Epithelial cell of alveolus of lung (primary cell): ENCODE measurements at places on chromosomes 1 and 21. TPM values are rescaled to one million over a fixed set of nuclear protein-coding genes. Genes with fewer than 3 reads are reported as not detected.

The RAD54L gene
- total RNA-seq = 2.9 and 12.0 TPM in 2 replicates

The CDC7 gene
- total RNA-seq = 6.4 and 8.8 TPM in 2 replicates

The GBP7 gene
- not detected in 2 replicates for total RNA-seq

The FAM167B gene
- total RNA-seq = 0.40 TPM in 1 of 2 replicates, not detected in the other

The GNAT2 gene
- total RNA-seq = 0.32 TPM in 1 of 2 replicates, not detected in the other

The TINAGL1 gene
- total RNA-seq = 16.6 and 141 TPM in 2 replicates

The ZNF697 gene
- 13.4 and 14.3 TPM in 2 replicates for total RNA-seq

The AMY1B gene
- not detected in 2 replicates for total RNA-seq

The OR2M3 gene
- not detected in 2 replicates for total RNA-seq

The HCN3 gene
- 0.08 and 0.26 TPM in 2 replicates for total RNA-seq

The CLCN6 gene
- 9.1 and 17.1 TPM in 2 replicates for total RNA-seq

The FAM131C gene
- total RNA-seq = not detected in 2 replicates

The RPTN gene
- not detected in 2 replicates for total RNA-seq

The FCRL3 gene
- not detected in 2 replicates for total RNA-seq

The GBP3 gene
- 23.7 and 25.6 TPM in 2 replicates for total RNA-seq

The IPP gene
- total RNA-seq = 6.9 and 15.6 TPM in 2 replicates

The SYCP1 gene
- not detected in 2 replicates for total RNA-seq

The OR2T29 gene
- not detected in 2 replicates for total RNA-seq
